Prostate gland (tissue), 2 donors: ENCODE measurements at places on chromosomes 12 and 14.

GRCh38 chr12:65742018-65743010 lies 82.0 kb upstream of the HMGA2 start:
- no peaks in the 10 kb centered on the region for H3K36me3 ChIP-seq
- H3K27me3 ChIP-seq: peaks cover 5% of the 10 kb centered on the region
- DNase-seq: no peak
- H3K4me1 ChIP-seq: no peaks in the 10 kb centered on the region

DNA sequence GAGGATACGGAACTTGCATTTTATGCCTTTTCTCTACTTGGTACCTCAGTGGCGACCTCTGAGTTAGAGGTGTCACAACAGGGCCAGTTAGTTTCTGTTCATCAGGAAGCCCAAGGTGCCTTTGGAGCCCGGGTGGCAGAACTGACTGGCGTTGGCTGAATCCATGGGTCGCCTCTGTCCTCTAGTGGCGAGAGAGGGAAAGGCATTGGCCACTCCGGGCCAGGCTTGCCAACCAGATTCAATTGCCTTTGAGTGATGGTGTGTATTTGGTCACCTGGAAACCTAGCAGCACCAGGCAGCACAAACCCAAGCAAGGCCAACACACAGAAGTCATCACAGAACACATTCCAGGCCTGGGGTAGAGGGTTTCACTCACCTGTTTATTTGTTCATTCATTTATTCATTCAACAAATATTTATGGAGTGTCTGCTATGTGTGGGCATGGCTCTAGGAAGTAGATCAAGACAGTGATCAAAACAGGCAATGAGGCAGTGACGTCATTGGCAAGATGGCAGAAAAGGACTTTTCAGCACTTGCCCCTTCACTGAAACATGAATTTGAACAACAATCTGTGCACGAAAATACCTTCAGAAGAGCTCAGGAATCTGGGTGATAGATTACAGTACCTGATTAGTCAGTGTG lies 40.5 kb upstream of the KCNA5 start:
- no peak overlapping the region for H3K4me3 ChIP-seq
- no peak overlapping the region for H3K27ac ChIP-seq
- H3K27me3 ChIP-seq: no peaks in the 10 kb centered on the region
- DNase-seq: peak; percentile 50

GRCh38 chr12:92193846-92194245 lies 48.2 kb upstream of the BTG1 start:
- no peak overlapping the region for H3K27ac ChIP-seq
- H3K4me1 ChIP-seq: no peaks in the 10 kb centered on the region
- H3K4me3 ChIP-seq: no peak overlapping the region
- DNase-seq: no peak

- no peak overlapping the region for H3K4me3 ChIP-seq
- H3K36me3 ChIP-seq: no peaks in the 10 kb centered on the region
- no peak overlapping the region for H3K27ac ChIP-seq
- H3K4me1 ChIP-seq: no peaks in the 10 kb centered on the region
- H3K27me3 ChIP-seq: no peaks in the 10 kb centered on the region
- DNase-seq: no peak
Observed at GRCh38 chr12:114648711-114649110, 35.3 kb downstream of the TBX3 start.

- no peaks in the 10 kb centered on the region for H3K27me3 ChIP-seq
- H3K4me3 ChIP-seq: no peak overlapping the region
- no peak for DNase-seq
- H3K4me1 ChIP-seq: no peaks in the 10 kb centered on the region
- no peak overlapping the region for H3K27ac ChIP-seq
Observed at GRCh38 chr12:59593761-59594160, 2.1 kb upstream of the SLC16A7 start.

- H3K36me3 ChIP-seq: no peaks in the 10 kb centered on the region
- no peaks in the 10 kb centered on the region for H3K27me3 ChIP-seq
- no peak overlapping the region for H3K4me3 ChIP-seq
- H3K27ac ChIP-seq: no peak overlapping the region
Observed at GRCh38 chr14:78605897-78606500, 435.8 kb downstream of the NRXN3 start.

- no peak overlapping the region for H3K4me3 ChIP-seq
- H3K36me3 ChIP-seq: no peaks in the 10 kb centered on the region
- H3K27ac ChIP-seq: no peak overlapping the region
- DNase-seq: no peak
Observed at GRCh38 chr12:43577381-43577780, 25.4 kb upstream of the ADAMTS20 start.

DNA sequence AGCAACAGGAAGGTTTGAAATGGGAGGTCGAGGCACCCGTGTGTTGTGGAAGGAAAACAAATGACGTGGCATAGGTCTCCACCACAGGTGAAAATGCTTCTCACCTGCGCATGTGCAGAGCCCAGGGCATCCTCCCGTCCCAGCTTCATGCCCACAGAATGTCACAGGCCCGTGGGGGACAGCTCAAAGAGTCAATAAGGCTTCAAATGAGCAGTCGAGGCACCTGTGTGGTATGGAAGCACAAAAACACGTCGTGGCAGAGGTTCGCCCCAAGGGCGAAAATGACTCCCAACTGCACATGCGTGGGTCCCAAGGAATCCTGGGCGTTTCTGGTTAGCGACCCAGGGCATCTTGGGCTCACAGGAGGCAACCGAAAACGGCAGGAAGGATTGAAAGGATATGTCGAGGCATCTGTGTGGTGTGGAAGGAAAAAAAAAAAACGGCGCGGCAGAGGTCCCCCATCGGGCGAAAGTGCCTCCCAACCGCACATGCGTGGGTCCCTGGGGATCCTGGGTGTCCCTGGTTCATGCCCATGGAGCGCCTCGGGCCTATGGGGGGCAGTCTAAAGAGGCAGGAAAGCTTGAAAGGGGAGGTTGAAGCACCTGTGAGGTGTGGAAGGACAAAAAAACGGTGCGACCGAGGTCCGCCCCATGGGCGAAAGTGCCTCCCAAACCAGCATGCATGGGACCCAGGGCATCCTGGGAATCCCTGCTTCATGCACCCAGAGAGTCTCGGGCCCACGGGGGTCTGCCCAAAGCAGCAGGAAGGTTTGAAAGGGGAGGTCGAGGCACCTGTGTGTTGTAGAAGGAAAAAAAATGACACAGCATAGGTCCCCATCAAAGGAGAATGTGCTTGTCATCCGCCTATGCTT lies 578.5 kb downstream of the ALG10 start:
- no peak for DNase-seq
- no peaks in the 10 kb centered on the region for H3K36me3 ChIP-seq
- H3K27ac ChIP-seq: no peak overlapping the region
- no peaks in the 10 kb centered on the region for H3K27me3 ChIP-seq
- H3K4me3 ChIP-seq: no peak overlapping the region

DNA sequence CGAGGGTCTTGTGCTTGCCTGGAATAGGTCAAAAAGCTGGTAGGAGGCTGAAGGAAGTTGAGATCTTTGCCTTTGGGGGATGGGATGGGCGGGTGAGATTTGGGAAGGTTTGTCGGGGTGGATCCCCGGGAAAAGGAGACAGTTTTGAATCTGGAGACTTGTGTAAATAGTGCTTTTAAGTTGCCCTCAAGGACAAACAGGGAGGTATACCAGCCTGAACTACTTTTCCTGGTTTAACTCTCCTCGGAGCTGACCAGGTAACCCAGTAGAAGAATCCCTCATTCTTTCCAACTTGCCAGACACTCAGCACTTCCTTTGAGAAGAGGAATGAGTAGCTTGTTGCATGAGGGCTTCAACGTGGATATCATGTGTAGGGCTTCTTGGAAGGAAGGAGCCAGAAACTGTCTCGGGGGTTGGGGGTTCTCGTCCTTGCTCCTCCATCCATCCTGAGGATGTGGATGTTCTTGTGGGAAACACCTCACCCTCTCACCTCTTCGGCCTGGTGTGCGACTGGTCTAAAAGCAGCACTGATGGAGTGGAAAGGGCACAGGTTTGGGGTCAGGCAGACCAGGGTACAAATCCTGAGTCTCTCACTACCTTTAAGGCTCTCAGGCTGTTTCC lies 1.9 kb downstream of the TEAD4 start:
- no peaks in the 10 kb centered on the region for H3K27me3 ChIP-seq
- H3K27ac ChIP-seq: no peak overlapping the region
- no peak overlapping the region for H3K4me3 ChIP-seq
- H3K4me1 ChIP-seq: no peaks in the 10 kb centered on the region

DNA sequence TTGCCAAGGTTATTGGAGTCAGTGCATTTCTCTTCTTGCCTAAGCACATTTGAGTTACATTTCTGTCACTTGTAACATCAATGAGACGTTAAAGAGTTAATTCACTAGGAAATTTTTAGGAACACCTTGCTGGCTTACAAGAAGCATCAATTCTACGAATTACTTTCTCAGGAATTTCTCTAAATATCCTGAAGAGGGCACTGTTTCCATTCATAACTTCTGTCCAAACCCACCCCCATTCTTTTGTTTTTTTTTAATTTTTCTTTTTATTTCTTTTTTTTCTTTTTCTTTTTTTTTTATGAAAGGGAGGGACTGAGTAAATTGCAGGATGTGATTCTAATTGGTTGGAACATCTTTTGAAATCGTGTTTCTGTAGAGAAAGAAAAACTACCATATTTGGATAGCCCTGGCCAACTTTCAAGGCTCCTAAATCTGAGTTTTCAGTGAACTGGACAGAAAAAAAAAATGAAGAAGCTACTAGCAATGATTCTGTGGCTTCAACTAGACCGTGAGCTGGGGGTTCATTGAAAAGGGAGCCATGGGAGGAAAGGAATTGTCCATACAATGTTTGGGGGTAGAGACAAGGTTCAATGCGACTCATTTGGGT lies 285.3 kb downstream of the DAD1 start:
- H3K4me3 ChIP-seq: no peak overlapping the region
- no peaks in the 10 kb centered on the region for H3K4me1 ChIP-seq
- H3K36me3 ChIP-seq: no peaks in the 10 kb centered on the region
- H3K27me3 ChIP-seq: no peaks in the 10 kb centered on the region
- H3K27ac ChIP-seq: no peak overlapping the region
- no peak for DNase-seq
